ENCODE measurements at places on chromosomes 12 and 14.

DNA sequence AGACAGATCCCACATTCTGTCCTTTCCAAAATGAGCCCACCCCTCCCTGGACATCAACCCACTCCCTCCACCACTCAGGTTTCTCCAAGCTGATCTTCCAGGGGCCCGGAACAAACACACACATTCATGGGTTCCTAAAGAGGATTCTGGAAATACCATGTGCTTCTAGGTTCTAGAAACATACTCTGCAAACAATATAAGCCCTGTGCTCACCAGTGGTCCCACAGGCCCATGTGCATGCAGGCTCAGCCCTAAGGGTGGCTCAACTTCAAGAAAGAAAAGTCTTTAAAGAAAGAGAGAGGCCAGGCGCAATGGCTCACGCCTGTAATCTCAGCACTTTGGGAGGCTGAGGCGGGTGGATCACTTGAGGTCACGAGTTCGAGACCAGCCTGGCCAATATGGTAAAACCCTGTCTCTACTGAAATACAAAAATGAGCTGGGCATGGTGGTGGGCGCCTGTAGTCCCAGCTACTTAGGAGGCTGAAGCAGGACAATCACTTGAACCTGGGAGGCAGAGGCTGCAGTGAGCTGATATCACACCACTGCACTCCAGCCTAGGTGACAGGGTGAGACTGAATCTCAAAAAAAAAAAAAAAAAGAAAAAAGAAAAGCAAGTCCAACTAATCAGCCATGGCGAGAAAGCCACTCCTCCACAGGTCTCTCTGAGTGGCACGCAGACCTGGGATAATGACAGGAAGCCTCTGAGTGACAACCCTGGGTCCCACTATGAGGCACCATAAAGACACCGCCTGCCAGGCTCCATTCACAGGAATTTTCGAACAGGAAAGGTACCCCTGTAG is 59.5 kb upstream of the PNMA1 start:
- no peak for DNase-seq

DNA sequence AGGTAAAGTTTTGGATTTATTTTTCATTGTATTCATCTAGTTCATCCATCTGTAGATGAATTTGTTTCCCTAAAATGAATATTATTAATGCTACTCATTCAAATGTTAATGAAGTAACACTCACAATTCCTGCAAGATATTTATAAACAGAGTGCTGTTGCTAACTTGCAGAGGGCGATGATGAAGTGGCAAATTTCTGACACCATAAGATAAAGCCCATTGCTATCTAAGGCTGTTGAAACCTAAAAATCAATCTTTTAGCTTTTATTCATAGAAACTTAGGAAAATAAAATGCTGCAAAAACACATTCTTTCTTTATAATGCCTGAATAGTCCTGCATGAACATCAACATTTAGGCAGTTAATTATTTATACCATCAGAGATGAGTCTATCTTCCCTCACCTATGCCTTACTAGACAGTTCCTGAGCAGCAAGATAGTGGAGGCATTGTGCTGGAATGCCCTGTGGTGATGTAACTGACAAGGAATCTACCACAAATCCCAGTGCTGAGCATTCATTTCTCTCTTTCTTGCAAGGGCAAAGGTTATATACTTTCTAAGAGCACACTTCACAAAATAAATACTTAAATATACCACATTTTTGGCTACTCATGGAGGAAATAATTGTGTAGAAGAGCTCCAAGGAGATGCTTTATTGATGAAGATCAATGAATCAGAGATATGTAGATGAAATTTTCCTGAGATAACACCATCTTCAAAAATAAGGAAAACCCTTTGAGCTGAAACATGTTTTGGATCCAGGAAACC is 57.6 kb downstream of the LMNTD1 start:
- peak; percentile 76 for DNase-seq

DNA sequence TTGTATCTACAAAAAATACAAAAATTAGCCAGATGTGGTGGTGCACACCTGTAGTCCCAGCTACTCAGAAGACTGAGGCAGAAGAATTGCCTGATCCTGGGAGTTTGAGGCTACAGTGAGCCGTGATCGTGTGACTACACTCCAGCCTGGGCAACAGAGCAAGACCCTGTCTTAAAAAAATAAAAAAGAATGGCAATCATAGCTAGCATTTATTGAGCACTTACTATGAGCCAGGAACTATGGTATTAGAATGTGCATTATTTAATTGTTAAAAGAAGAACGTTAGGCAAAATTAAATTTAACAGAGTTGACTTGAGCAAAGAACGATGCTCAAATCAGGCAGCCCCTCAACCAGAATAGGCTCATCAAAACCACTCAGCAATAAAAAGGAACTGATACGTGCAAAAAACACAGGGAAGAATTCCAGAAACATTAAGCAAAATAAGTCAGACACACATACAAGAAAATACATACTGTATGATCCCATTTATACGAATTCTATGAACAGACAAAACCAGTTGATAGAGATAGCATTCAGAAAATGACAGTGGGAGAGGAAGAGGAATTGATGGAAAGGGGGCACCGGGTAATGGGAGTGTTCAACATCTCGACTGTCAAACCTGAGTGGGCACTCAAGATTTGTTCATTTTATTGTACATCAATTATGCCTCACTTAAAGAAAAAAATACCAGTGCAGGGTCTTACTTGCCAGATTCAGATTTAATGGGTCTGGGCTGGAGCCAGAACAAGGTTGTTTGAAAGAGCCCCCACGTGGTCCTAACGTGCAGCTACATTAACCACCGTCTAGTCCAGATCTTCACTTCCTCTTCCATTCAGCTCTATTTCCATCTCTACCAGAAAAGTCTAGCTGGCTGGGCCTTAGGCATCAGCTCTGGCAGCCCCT is 8.0 kb downstream of the SCNN1A start:
- DNase-seq = no peak

DNA sequence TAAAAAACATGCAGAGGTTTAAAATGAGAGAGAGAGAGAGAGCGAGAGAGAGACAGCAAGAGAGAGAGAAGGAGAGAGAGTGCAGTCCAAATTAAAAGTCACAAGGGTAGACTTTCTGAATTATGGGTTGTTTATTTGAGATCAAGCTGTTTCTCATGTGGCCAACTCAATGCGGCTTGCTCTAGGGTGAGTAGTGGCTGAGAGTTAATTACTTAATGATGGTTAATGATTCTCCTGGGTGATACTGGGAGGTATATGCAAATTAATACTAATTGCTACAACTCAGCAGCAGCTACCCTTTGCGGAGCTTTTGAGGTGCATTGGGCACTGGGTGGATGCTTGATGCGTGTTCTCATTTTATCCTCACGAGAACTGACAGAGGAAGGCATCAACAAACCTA is 122.1 kb upstream of the NOS1 start:
- DNase-seq = no peak

DNA sequence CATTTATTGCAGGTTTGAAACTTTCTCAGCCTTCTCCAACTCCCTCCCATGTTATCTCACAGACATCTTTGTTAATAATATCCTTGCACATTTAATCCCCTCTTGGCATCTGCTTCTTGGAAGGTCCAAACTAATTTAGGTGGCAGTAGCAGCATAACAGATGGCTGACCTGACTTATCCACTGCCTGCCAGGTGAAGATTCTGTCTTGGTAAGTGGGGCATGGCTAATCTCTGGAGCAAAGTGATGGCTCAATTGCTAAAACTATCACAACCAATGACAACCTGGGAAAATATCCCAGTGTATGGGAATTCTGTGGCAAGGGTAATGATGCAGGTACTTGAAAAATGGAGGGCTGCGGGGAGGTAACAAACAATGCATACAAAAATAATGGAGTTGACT is 58.2 kb upstream of the ALG10B start:
- DNase-seq = no peak

DNA sequence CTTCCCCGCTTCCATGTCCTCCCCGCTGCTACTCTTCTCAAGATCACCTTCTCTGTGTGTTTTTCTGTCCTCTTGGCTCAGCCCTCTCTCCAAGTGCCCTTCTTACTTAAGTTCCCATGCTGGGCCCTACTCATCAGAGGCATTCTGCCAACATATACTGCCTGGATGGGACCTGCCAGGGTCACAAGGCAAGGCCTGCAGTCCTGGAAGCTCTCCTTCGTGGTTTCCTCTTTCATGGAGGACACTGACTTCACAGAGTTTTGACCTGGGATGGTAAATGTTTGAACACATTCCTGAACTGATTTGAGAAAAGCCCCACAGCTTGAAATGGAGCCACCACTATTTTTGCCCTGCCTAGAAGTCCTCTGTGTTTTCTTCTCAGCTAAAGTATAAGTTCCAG is 140.9 kb downstream of the TMEM30B start:
- no peak for DNase-seq

GRCh38 chr12:74424778-74425177 is 112.9 kb upstream of the ATXN7L3B start:
- DNase-seq = no peak

DNA sequence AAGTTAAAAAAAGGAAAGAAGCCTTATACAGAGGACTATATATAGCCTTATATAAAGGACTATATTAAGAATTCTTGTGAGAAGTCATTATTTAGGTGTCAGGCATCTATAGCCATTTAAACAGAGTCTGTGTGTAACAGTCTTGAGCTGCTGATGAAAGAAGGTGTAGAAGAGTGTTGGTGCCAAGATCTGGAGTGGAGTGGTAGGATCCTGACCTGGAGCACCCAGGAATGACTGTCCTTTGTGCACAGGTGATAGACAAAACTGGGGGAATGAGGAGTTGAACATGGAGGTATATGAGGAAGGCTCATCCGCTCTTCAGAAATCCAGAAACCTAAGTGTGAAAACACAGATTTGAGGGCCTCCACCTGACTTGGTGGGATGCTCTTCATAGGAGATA is 747.3 kb downstream of the NRXN3 start:
- DNase-seq = no peak

- DNase-seq = no peak
Measured at GRCh38 chr14:58844544-58844943, 206.8 kb downstream of the DACT1 start.

DNA sequence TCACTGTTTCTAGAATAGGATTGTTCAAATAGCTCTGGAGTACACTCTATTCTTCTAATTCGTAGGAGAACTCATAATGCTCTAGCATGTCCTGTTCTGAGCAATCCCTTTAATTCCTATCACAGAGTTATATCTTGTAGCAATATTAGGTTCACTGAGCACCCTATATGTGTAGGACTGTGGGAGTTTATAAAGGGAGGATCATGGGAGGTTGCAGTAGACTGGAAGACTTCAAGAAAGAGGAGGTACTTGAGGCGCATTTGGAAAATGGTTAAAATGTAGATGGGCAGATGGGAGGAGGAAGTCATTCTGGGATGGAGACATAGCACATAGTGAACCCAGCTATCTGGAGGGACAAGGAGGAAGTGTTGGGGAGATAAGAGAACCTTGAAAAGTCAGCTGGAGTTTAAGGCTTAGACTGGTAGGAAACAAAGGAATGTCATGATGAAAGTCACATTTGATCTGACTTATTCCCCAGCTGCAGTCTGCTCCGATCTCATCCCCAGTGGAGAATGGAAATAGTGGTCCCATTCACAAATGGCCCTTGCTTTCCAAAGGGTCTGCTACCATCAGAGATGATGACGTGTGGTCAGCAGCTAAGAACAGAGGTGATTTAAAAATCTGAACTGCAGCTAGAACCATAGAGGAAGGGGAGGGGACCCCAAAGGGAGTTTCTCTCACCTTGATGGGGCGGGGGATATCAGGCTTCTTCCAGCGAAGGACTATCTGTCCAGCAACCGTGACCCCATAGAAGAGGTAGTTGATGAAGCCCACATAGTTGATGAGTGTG is 10.1 kb upstream of the CEBPE start:
- DNase-seq = no peak

GRCh38 chr12:9673404-9674225 is 4.1 kb downstream of the CLEC2D start:
- peak; percentile 88 for DNase-seq

GRCh38 chr12:65430006-65430405 is 151.5 kb downstream of the MSRB3 start:
- DNase-seq = no peak

DNA sequence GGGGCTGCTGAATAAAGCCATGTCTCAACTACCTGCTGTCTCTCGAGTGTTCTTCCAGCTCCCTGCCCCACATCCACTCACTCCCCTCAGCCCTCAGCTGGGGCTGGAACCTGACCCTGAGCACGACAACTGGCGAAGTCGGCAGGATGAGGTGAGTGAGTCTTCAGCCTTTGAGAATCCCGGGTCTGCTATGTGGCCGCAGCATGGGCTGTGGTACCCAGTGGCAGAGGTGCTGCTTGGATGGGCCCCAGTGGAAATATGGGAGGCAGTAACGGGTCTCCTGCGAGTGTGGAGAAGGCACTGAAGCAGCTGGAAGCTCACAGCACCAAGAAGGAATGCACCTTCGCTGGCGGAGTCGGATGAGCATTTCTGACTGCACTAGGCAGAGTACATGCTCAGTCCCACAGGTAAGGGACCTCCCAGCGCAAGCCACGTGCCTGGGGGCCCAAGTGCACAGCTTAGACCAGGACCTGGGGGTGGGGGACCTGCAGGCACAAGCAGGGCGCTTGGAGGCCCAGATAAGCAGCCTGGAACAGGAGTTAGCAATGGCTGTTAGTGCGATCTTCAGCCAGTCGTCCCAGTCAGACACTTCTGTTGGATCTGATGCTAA is 95.5 kb upstream of the TMPO start:
- DNase-seq = no peak

DNA sequence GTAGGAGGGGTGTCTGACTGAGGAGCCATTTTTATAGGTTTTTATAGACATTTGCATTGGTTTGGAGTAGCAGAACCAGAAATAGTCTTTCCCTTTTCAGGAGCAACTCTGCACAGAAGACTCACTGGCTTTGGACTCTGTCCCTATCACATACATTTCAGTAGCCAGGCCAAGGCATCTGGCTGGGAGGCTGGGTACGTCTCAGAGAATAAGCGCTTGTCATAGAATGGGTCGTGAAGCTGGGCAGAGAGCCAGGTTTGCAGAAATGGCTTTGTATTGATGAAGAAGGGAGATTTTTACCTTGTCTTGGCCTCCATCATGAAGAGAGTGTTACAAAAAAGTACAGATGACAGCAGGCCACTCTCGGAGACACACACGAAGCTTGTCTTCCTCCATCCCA is 98.6 kb downstream of the CACNA1C start:
- no peak for DNase-seq

DNA sequence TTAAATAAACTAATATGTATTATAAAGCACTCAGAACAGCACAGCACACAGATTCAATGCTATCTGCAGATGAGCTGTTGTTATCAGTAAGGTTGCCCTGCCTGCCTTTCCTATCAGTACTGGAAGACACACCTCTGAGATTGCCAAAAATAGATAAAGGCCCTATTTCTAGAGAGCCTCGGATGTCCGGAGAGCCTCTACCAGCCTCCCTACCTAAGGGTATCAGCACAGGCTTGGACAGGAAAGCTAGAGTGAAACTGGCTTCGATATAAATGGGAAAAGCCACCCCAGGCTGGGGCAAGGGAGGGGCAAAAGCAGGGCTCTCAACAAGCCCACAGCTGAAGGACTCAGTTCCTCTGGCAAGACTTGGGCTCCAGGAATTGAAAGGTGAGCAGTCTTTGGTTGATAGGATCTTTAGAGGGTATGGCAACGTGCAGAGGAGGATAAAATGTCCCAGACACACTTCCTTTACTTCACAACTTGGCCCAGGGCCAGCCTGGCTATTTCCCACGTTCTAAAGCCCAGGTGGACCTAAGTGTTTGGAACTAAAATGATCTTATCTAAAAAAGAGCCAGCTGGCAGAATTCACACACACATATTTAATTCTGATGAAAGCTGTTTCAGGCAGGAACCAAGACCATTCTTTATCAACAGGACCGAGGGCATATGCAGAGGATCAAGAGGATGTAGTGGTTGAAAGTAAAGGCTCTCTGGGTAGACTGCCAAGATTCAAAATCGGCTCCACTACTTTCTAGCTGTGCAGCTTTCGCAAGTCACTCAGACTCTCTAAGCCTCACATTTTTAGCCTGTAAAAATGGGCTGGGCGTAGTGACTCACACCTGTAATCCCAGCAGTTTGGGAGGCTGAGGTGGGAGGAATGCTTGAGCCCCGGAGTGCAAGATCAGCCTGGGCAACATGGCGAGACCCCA is 37.8 kb upstream of the ITPR2 start:
- DNase-seq = peak; percentile 13
